ENCODE measurements at places on chromosomes 13 and 19.

DNA sequence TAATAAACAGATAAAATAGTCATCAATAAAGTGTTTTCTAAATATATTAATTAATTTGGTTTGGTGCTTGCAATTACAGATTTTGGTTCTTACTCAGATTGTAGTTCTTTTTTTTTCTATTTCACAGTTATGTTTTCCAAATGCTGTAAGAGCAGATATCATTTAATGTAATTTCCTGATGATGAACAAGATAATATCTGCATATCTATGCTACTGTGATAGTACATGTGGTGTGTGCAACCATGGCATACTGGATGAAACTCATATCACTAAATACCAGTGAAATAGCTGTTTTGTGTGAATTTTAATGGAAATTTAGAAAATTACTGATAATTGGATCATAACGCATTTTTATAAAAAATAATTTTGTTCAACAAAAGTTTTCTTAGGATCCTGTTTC is 88.8 kb upstream of the MAB21L1 start:
- no peak for DNase-seq

GRCh38 chr19:55487924-55488687 is at the start of gene SSC5D:
SSC5D (plus strand) TSS chr19:55488436; CDS start chr19:55488590, 154 bp downstream.
- DNase-seq: peak; percentile 82

DNA sequence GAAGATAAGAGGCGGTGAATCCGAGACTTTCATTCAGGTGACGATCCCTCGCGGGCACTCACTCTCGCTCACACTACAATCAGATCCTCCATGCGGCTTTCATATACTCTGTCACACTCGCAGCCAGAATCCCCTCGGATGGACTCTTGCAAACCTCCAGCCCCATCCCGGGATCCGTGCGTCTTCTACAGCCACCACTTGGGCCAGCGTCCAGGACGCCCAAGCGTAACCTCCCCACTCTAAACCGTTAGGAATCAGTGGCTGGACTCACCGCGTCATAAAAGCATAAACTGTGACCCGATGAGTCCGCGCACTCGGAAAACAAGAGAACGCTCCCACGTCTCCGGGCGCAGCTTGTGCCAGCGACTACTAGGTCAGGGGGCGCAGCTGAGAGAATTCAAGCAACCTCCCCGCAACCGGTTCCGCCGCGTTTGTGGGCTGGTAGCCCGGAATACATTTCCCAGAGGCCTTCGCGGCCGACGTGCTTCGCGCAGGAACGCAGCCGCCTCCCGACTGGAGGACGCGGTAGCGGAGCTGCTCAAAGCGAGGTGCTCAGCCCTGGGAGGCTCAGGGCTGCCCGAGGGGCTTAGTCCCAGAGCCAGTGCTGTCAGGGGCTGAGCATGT is 27.6 kb downstream of the ZNF607 start:
- peak; percentile 70 for DNase-seq

- DNase-seq: no peak
Observed at GRCh38 chr13:62875118-62875640, 1459.5 kb upstream of the PCDH20 start.

GRCh38 chr19:13987101-13987890 is 18.8 kb downstream of the RFX1 start:
- DNase-seq: no peak

GRCh38 chr13:48316826-48317510 is 13.4 kb downstream of the RB1 start:
- DNase-seq: no peak

GRCh38 chr19:13153569-13154240 is 3.5 kb downstream of the IER2 start:
- peak; percentile 48 for DNase-seq

DNA sequence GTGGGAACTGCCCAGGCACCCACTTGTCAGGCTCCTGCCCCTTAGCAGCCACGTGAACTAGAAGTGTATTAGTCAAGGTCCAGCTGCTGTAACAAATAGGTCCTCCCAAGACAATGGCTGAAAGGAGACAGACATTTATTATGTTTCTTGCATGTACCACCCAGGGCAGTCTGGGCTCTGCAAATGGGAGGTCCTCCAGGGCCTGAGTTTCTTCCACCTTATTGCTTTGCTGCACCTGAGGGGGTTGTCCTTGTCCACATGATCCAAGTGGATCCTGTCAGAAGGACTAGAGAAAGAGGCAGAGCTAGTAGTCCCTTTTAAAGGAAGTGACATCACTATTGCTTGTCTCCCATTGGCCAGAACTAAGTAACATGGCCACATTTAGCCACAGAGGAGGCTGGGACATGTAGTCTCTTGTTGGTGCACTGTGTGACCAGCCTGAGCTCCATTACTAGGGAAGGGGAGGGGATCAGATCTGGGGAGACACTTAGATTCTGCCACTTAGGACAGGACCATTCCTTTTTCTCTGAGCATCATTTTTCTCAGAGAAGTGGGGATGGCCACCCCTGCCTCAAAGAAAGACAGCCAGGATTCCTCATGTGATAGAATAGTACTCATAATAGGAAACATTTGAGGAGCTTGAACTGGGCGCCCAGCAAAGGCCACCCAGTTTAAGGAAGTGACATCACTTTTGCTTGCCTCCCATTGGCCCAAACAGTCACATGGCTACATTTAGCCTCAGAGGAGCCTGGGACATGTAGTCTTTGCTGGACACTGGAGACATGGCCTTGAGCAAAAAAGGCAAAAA is 15.1 kb downstream of the CC2D1A start:
- DNase-seq: peak; percentile 77

GRCh38 chr13:39527961-39528660 is 74.9 kb downstream of the LHFPL6 start:
- DNase-seq: peak; percentile 96

GRCh38 chr13:40452741-40453334 is 213.6 kb downstream of the FOXO1 start:
- no peak for DNase-seq

- DNase-seq: peak; percentile 16
Observed at GRCh38 chr19:33758541-33759013, 38.1 kb upstream of the KCTD15 start.

DNA sequence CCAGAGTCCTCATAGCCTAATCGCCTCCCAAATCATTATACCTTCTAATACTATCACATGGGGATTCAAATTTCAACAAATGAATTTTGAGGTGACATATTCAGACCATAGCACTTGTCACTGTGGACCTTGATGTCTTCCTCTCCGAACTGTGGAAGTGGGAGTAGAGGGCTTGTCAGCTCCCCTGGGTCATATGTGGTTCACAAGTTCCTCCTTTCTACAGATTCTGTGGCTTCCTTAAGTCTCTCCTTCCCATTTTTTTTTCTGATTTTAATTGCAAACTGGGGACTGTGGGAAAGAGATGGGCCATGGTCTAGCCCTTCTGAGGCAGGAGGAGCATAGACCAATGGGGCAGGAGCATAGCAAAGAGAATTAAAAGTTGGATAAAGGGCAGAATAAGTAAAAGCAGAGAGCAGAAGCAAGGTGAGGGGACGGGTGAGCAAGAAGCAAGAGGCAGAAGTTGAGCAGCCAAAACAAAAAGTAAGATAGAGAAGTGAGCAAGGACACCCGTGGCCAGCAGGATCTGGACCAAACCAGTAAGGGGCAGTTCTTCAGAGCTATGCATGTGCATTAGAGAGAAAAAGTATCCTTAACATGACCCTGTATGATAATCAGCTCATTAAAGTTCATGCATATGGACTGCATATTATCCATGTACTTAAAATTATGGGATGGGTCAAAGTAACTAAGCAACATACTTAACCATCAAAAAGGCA is 2.6 kb upstream of the SIGLEC7 start:
- DNase-seq: no peak

DNA sequence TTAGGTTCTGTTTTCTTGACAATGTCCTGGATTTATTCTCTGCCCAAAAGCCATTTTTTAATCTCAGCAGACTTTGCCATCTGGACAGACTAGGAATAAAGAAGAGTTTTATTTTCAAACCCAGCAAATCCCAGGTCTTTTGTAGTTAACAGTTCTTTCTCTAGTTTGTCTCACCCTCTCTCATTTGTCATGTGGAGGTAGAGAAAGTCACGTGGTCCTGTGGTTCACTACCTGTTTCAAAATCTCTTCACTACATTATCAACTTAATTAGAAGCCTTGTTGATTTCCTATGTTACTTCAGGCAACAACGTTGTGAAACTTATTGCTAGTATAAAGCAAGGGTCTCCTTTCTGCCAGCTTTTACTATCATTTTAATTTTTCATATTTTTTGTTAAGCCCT is 1222.6 kb downstream of the EFNB2 start:
- no peak for DNase-seq

DNA sequence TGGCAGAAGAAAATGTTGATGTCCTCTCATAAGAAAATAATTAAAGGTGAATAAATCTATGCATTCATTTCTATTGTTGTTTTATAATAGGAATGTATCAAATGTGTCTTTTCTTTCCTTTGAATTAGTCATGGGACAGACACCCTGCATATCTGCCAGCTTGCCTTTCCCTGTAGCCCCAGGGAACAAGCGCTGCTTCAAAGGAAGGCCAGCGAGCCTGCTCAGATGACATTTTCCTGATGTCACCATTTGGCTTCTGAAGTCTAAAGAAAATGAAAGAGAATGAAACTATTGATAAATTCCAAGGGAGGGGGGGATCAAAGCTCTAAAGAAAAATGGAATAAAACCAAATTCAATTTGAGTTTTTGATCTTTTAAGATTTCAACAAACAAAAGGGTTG is 574.8 kb downstream of the IRS2 start:
- peak; percentile 78 for DNase-seq

DNA sequence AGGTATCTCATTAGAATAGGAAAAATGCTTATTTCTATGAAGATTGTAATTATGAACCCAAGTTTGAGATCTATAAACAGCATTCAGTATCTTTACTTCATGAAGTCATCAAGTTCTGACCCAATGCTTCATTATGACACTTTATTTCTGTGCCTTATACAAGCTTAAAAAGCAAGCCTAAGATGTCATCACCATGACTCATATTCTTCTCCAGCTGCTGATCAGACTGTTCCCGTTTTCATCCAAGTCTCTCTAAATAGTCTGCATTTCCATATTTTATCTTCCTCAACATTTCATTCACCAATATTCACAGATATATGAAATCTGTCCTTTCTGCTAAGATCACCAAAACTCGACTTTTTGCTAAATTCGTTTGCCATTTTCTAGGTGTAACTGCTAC is 1247.2 kb upstream of the PRR20A start:
- no peak for DNase-seq

DNA sequence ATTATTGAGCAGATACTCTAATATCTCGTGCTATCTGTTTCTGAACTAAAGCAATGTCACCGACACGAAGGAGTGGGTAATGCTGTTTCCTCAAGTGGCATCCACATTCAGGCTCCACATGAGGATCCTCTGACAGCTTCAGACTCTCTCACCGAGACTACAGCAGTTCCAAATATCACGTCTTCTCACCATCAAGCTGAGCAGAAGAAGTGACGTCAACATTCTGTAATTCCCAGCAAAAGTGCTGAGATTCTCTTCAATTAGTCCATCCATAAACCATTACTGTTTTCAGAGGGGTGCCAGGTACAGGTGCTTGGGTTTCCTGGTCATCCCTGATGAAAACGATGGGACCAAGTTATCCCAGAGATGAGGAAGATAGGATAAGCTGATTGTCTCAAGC is 110.0 kb upstream of the DACH1 start:
- DNase-seq: no peak

GRCh38 chr13:79933389-79933788 is 407.5 kb downstream of the SPRY2 start:
- no peak for DNase-seq

DNA sequence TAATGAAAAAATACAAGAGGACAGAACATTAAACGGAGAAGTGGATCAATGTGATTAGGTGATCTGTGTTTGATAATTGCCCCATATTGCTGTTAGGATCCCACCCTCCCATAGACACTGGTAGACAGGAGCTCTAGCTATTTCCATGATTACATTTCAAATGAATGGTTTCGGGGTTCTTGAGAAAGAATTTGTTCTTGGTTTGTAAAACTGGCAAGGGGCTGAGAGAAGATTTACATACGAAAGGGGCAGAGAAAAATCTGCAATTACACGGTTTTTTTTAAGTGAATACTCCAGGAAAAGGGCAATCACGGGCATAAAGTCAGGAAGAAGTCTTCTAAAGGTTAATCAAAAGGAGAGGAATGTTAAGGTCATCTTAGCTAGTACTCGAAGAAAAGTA is 2125.7 kb upstream of the PCDH20 start:
- DNase-seq: no peak

DNA sequence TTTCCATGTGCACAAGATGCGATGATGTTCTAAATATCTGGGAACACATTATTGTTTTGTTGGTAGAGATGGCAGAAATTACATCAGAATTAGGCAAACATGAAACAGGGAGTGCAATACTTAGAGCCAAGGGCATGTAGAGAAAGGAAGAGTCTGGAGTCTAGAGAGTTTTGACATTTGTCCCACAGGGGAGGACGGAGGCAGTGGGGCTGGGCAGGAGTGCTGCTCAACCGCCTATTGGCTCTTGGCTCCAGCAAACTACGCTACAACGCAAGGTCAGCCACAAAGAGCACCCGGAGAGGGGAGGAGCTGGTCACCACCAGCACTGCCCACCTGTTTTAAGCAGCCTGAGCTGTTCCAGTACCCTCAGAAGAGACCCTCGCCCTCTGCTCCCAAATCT is 108.3 kb downstream of the ABCC4 start:
- DNase-seq: no peak

DNA sequence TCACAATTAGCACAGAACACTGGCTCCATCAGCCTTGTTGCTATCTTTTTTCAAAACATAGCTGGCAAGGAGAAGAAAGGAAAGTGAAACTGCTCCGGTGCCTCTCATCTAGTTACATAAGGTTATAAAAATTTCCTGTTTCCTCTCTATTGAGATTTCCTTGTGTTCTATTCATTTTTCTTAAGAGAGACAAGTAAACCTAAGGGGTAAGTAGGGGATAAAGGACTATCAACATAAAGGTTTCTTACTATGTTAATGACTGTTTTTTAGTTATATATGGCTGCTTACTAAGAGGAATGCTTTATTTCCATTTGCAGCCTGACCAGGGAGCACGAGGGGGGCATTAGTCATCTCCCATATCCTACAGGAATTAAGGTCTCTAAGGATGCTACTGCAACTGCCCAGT is 73.2 kb upstream of the MLNR start:
- peak; percentile 74 for DNase-seq

GRCh38 chr19:48650974-48651682 is 5.1 kb upstream of the CA11 start:
- DNase-seq: no peak

DNA sequence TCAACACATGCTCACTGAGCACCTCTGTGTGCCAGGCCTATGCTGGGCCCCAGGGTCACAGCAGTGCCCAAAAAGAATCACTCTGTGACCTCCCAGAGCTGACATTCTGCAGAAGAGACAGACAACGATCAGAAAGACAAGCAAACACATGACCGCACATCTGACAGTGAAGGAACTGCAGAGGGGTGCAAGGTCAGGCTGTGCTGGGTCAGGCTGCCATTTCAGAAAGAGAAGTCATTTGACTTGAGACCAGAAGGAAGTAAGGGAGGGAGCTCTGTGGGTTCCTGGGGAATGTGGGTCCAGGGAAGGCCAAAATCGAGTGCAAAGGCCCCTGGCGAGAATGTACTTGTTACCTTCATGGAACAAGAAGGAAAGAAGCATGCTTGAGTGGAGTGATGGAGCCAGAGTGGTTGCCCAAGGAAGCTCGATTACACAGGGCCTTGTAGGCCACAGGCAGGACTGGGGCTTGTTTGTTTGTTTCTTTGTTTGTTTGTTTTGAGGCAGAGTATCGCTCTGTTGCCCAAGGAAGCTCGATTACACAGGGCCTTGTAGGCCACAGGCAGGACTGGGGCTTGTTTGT is 11.4 kb upstream of the CD22 start:
- DNase-seq: no peak

GRCh38 chr13:30702006-30702405 is 33.3 kb upstream of the ALOX5AP start:
- DNase-seq: no peak

All from EH (cell line).